Epithelial cell of proximal tubule (primary cell): ENCODE measurements at places on chromosomes 7 and 10. TPM values are rescaled to one million over a fixed set of nuclear protein-coding genes. Genes with fewer than 3 reads are reported as not detected.

- DNase-seq, result no peak
These were observed 107.7 kb downstream of the GRID1 start for GRCh38 chr10:86258941-86259340.

GRCh38 chr7:25012254-25012653, 32.3 kb upstream of the OSBPL3 start:
- DNase-seq, result no peak

DNA sequence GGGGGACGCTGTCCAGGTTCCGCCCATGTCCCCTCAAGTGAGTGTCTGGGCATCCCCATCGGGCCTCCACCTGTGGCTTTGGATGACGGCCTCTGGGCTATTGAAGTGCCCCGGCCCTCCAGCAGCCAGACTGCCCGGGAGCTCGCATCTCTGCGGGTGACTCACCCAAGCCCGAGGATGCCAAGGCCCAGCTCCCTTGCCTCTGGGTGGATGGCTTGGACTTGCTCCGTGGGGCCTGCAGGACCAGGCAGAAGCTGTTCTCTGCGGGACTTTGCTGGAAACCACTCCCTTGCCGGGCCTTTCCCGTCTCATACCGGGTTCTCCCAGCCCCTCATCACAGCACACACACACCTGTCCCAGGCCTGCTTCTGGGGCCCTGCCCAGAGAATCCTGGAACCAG, 22.4 kb downstream of the DPYSL4 start:
- DNase-seq, result no peak

- no peak for DNase-seq
These were observed 113.3 kb upstream of the BMPER start for GRCh38 chr7:33792041-33792440.

DNA sequence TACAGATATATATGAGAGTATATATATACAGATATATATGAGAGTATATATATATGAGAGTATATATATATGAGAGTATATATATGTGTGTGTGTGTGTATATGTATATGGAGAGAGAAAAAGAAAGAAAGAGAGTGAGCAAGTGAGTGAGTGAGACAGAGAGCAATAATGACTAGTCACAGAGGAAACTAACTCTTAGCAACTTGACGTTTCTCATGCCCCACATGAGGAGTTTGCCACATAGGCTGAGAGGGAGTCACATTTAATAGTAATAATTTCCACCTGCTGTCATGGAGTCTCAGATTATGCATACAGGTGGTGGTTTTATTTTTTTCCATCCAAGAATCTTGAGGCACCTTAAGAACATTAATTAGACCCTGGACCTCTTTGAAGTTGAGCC, 199.9 kb downstream of the GATA3 start:
- DNase-seq, result no peak

GRCh38 chr7:112799448-112800120, 9.4 kb upstream of the TMEM168 start:
- no peak for DNase-seq

Gene CALHM1
- total RNA-seq, result not detected in 2 replicates

Gene HOGA1
- 4.1 and 10.8 TPM in 2 replicates for total RNA-seq
